ENCODE measurements at places on chromosomes 4 and X.

DNA sequence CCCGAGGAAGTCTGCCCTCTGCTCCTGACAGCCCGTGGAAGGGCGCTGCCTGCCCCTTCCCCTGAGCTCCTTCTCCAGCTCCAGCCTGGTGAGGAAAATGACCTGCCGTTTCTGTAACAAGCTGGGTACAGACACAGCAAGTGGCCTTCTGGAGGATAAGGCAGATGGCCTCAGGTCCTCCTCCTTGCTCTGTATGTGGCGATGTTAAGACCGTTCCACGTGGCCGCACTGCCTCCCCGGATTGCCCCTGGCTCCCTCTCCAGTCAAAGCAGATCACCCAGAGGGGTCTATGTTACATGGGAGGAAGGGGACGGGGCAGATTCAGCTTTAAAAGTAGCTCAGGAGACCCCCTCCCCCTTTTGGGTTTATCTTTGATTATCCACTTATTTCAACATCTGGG is 80.3 kb upstream of the GATB start:
- no peak for DNase-seq

- peak; percentile 68 for DNase-seq
Observed at GRCh38 chr4:122003335-122003734, 51.5 kb upstream of the TRPC3 start.

GRCh38 chr4:16969696-16970135 is 71.3 kb upstream of the LDB2 start:
- no peak for DNase-seq

DNA sequence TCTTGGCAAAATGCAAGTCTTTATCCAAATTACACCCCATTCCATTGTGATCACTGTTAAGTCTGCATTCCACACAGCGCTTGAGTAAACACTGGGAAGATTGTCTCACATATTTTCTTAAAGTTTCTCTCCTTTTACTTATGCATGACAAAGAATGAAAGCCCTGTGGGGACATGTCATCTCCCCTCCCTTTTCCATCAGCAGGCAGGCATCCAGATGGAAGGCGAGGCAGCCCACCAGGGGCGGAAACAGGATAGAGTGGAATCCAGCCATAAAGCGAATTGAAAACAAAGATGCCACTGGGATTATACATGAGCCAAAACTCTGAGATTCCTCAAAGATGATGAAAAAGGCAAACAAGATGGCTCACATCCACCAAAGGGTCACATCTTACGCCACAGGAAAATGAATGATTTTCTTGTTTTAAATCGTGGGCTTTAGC is 78.2 kb downstream of the AFAP1 start:
- peak; percentile 86 for DNase-seq

DNA sequence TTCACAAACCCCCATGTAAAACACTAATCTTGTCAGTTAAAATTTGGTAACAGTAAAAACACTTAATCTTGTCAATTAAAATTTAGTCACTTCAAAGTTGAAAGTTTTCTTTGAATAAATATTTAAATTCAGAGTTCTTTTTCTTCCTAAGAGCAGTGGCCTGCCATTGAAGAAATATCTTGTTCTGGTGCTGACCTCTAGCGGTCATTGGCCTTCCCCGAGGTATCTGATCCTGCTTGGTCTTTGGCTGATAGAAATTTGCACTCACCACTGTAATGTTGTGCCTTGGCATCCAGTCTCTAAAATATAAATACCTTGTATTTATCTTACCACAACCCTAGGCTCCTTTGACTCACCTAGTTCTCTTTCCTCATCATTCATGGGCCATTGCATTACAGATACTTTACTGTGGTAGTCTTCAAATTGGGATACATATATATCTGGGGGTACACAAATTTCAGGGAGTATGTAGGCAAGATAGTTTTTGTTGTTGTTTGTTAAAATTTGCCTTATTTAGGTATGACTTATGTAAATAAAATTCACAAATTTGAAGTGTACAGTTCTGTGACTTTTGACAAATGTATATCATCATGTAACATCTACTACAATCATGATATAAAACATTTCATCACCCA is 6.7 kb upstream of the ART3 start:
- DNase-seq: peak; percentile 57

- no peak for DNase-seq
Observed at GRCh38 chrX:69138118-69138390, 27.2 kb downstream of the PJA1 start.

GRCh38 chrX:134969726-134970125 is 21.1 kb upstream of the SMIM10 start:
- DNase-seq: no peak

DNA sequence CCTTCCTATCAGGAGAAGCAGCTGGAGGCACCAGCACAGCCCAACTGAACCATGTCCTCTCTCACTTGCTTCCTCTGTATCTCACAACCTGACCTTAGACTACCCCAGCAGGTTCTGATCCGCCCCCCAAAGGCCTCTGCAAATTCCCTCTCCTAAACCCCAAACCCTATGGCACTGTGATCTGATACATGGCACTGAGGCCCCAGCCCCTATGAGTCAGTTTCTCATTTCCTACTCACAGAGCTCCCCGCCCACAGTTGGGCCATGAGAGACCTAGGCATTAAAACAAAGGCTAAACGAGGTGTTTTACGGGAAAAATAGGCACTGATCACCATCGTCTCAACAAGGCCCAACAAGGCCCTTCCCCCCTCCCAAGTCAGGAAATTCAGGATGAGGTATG is 19.1 kb downstream of the SASH3 start:
- DNase-seq: no peak

DNA sequence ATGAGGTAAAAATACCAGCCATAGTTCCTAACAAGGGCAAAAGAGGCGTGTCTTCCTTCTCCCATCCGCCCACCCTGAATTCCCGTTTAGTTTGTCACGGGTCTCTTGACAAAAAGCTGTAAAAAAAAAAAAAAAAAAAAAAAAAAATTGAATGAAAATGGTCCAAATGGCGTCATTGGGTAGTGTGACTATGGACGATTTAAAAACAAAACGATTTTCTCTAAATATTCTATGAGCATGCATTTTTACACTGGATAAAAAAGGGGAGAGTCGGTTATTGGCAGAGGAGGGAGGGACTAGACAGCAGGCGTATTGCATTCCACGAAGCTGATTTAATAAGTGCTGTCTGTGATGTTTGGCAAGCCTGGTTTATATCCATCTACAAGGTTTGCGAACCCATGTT is at the start of gene FAM133A:
FAM133A (plus strand) TSS at position 338 of the 403 bp plus-strand sequence. CDS start 35,214 bp downstream, outside the sequence.
- peak; percentile 2 for DNase-seq

- DNase-seq: no peak
Observed at GRCh38 chr4:2336659-2337058, 74.8 kb upstream of the MXD4 start.

DNA sequence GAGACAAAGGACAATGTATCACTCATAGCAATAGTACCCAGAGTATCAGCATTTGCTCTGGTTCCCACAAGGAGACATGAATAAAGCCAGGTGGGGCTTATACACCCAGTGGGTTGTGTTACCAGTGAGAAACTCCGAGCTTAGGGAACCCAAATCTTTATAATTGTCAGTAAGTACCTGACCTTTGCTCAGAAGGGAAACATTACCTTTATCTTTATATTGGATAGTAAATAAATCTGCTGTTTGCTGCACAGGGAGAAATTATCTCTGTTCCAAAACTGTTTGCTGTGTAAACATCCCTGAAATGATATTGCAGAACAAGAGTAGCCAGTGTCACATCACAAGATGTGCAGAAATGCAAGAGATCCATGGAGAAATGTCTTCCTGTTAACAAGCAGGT is 12.1 kb upstream of the SLAIN2 start:
- DNase-seq: no peak

- peak; percentile 4 for DNase-seq
Observed at GRCh38 chr4:176054942-176055341, 10.7 kb upstream of the WDR17 start.

DNA sequence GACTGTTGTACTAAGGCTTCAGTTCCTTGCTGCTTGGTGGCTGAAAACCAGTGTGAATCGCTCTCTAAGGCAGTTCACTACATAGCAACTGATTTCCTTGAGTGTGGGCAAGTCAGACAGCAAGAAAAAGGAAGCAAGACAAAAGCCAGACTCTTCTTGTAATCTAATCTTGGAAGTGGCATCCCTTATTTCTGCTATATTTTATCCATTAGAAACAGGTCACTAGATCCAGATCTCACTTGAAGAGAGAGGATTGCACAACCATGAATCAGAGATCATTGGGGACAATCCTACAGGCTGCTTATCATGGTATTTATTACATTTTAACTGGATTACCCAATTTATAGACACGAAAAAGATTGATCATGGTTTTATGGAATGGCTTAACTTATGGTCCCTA is 684.5 kb downstream of the GRID2 start:
- no peak for DNase-seq

DNA sequence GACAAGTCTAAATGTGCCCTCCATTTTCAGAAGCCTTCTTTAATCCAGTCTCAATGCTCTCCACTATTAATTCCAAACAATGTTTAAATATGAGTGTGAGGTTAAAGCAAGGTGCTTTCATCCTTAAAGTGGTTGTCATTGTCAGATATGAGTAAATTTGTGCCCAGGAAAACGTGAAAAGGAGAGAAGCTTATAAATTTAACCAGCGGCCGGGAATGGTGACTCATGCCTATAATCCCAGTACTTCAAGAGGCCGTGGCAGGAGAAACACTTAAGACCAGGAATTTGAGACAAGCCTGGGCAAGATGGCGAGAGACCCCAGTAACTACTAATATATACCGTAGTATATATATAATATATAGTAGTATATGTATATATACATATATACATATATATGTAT is 270.0 kb downstream of the ARHGAP24 start:
- peak; percentile 49 for DNase-seq

DNA sequence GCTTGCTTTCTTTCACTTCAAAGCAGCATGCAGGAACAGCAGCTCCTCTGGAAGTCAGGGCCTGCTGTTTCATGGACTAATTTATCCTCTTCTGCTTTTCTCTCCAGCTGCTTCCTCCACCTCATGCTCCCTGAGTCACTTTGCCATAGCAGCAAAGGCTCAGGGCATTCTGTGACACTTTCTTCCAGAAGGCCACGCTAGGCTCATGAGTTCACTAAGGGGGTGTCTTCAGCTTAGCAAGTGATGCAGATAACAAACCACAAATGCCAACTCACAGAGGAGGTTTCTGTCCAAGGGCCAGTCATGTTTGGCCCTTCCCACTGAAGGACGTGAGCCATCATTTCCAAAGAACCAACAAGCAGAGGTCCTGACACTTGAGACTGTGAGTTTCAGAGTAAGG is 200.2 kb downstream of the ADGRA3 start:
- no peak for DNase-seq

GRCh38 chr4:10045481-10045880 is 24.2 kb upstream of the SLC2A9 start:
- DNase-seq: no peak

- peak; percentile 43 for DNase-seq
Observed at GRCh38 chr4:15868111-15868510, 70.4 kb downstream of the FGFBP1 start.

DNA sequence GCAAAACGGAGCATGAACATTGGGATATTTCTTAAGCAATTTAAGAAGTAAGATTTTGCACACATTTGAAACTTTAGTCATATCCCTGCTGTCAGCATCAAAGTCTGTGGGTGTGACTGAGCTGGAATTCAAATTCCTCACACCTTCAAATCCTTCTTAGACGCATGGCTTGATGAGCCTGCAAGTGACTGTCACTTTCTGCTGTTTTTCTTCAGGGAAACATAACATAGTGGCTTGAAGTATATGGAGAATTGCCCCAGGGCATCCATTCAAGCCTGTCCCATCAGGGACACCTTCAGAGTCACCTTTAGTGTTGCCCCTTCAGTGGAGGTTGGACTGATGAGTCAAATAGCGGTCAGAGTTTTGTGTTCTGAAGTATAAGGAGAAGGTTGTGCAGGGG is 17.4 kb downstream of the FHDC1 start:
- no peak for DNase-seq

DNA sequence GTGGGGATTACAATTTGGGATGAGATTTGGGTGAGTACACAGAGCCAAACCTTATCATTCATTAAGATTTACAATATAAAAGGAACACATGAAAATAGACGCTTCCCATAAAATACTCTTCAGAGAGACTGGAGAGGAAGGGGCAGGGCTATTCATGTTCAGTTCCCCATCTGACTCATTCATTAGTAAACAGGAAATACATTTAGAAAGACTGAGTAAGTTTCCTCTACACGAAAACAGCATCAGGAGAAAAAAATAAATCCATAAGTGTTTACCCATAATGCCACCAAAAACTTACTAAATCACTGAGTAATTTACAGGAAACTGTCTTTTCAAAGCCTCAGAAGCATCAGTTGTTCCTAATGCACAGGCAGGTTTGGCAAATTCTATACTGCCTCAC is 255.4 kb upstream of the CXorf51A start:
- DNase-seq: no peak

DNA sequence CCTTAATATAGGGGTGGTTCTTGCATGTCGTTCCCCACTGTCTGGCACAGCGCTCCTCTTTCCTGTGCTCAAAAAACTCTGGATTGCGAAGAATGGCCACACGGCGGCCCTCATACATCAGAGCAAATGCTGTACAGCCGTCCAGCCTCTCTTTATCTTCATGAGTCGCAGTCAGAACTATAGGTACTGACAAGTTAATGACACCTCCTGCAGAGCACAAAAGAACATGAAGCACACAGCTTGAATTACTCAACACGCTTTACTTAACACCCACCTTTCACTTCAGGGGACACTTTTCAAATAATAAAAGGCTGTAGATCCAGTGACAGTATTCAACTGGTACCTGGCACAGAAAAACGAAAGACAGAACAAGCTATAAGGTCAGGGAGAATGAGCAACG is 65.3 kb downstream of the PAPSS1 start:
- peak; percentile 68 for DNase-seq

- no peak for DNase-seq
Observed at GRCh38 chr4:657338-657833, 16.7 kb downstream of the ATP5ME start.

DNA sequence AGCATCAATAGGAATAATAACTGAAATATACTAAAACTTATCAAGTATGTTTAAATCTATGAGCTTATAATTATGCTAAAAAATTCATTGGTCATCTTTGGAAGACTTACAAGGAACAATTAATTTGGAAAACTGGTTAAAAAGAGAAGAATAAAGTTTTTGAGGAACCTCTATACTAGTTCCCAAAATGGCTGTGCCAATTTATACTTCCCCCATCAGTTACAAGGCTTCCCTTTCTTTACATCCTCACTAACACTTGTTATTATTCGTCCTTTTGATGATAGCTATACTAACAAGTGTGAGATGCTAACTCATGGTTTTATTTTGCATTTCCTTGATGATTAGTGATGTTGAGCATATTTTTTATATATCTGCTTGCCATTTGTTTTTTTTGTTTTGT is 17.1 kb downstream of the OGT start:
- no peak for DNase-seq

GRCh38 chr4:133484287-133484686 is 335.2 kb downstream of the PCDH10 start:
- no peak for DNase-seq

DNA sequence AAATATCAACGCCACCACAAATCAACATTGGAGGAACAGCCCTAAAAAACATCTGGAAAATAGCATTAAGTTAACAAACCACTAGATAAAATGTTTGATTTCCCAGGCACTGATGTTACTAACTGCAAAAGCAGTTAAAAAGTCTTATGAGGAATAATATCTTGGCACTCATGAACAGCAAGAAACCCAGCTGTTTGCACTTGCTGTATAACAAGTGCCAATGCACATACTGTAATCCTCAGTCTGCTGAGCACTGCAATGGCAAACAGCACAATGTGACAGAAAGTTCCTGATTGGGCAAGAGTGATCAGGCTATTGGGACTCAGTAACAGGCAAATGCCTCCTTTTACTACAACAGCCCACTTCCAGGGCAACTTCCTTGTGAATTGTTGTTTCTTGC is 20.8 kb upstream of the SEC24B start:
- no peak for DNase-seq

GRCh38 chrX:41906515-41907187 is 16.7 kb downstream of the CASK start:
- DNase-seq: no peak

Measured in A673 (cell line).